CD4-positive, alpha-beta T cell treated with Interleukin-17A for 1 hour (primary cell): ENCODE measurements at places on chromosomes 4 and X.

DNA sequence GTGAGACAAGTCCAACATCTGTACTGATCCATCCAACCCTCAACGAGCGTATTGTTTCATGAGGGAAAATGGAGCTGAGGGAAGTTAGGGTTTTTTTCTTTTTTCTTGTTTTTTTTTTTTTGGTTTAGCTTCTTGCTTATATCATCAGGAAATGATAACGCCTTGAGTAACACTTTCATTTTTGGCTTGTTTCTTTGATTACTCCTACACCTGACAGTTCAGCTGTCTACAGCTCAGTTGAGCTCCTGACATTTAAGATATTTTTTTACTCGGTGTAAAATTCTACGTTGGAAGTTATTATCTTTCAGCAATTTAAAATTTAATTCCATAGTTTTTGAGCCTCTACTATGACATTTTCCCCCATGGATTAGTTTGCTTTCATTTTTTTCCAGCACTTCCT lies 691.0 kb upstream of the HTR2C start:
- DNase-seq: no peak

DNA sequence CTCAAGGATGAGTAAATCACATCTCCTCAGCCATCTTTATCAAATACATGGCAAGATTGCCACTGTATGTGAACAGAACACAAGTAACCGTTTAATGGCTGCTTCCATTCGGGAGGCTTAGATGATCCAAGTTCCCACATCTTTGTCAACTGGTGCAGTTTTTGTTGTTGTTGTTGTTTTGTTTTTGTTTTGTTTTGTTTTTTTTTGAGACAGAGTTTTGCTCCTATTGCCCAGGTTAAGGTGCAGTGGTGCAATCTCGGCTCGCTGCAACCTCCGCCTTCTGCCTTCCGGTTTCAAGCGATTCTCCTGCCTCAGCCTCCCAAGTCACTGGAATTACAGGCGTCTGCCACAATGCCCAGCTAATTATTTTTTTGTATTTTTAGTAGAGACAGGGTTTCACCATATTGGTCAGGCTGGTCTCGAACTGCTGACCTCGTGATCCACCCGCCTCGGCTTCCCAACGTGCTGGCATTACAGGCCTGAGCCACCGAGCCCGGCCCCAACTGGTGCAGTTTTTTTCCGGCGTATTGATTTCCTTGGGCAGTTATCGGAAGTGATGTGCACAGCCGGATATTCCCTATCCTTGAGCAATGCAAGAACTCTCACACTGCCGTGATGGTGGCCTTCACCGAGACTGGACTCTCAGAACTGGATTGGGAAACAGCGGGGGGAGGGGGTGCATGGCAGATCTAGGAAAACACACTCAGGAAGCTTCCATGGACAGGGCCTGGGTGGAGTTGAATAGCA lies 29.2 kb upstream of the TRIM2 start:
- no peak for DNase-seq

- no peak for DNase-seq
Measured at GRCh38 chr4:83189631-83190136, 75.2 kb upstream of the PLAC8 start.

DNA sequence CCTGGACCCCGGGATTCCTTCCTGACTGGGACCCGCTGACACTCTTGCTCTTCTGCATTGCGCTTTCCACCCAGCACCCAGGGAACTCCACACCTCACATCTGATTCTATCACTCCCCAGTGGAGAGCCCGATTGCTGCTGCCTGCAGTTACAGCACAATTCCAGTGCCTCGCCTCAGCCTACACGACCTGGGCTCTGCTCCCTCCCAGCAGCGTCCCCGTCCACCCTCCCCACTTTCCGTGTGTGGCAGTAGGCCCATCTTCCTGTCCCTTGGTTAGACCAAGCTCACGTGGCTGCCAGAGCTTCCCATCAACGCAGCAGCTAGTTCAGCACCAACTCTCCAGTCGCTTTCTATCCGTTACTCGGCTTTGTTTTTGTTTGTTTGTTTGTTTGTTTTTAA lies 66.6 kb upstream of the SORBS2 start:
- no peak for DNase-seq

DNA sequence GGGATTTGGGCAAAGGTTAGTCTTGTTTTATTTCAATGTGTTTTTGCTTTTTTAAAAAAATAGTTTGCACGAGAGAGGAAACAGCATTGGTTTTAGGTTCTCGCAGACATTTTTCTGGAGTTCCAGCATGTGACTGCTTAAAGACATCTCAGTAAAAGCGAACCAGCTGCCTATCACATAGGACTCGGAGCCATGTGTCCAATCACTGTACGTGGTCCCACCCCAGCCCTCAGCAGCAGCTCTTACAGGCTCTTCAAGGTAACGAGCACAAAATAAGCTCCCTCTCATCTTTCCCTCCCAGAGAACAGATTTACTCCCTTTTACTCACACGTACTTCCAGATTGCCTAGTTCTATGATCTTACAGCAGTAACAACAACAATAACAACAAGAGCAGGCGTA lies 68.7 kb downstream of the MCF2 start:
- no peak for DNase-seq

GRCh38 chrX:13305108-13305507 lies 14.7 kb downstream of the ATXN3L start:
- DNase-seq: no peak

DNA sequence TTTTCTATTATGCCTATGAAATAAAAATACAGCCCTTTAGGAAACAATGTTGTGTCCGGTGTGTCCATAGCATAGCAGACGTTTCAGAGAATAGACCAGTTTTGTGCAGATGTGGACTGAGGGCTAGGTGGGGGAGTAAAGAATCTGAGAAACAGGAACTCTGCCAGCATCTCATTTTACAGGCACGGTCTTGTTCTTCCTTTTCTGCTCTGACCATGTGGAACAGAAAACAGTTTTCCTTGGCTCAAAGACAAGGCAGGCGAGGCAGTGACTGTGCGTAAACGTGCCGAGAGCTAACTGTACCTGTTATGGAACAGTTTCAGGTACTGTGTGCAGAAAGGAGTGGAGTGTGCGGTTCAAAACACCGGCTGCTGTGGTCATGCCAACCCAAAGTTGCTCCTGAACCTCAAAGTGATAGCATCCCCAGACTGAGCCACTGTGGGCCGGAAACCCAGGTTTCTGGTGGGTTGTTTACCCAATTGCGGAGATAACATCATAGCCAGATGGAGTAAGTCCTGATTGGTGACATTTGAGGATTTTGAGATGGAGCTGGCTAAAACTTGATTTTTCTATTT lies 20.2 kb downstream of the CNGA2 start:
- no peak for DNase-seq

GRCh38 chr4:8155660-8156421 lies 2.8 kb downstream of the ABLIM2 start:
- no peak for DNase-seq

- DNase-seq: no peak
Measured at GRCh38 chrX:153824348-153824747, 6.0 kb downstream of the PDZD4 start.
